ENCODE measurements at places on chromosomes 7 and 10.

- no peak for DNase-seq
Observed at GRCh38 chr10:95531994-95532399, 29.2 kb downstream of the SORBS1 start.

- no peak for DNase-seq
Observed at GRCh38 chr7:104089612-104090011, 100.2 kb upstream of the RELN start.

GRCh38 chr7:133778472-133778871 is 348.7 kb upstream of the LRGUK start:
- no peak for DNase-seq

DNA sequence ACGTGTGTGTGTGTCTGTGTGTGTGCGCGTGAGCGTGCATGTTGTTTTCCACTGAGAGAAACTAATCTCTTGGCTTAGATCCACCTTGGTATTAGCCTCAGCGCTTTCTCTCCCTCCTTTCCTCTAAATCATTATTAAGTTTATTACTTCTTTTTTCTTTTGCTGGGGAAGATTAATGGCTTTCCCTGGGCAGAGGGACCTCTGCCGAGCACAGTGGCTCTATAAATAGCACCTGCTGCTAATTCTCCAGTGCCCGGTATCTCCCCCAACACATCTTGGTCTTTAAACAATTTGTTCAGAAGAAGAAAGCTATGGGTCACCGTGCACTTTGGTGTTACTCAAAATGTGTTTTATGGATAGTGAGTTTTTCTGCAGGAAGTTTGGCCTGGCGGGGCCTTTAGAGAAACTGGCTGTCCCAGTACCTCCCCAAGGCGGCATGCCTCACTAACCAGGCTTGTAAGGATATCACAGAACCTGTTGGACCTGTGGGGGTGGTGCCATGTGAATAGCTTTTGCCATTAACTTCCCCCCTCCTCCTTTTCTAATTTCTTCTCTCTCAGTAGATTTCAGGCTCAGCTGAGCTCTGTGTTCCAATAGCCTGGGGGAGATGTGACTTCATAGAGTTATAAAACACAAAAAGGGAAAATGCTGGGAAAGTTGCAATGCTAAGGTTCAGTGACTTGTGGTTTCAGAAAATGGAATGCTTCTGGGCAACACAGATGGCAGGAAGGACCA is 70.1 kb upstream of the RAB11FIP2 start:
- DNase-seq: no peak

- no peak for DNase-seq
Observed at GRCh38 chr10:47366181-47366631, 17.9 kb downstream of the ZNF488 start.

GRCh38 chr7:73715648-73716317 is 3.7 kb downstream of the STX1A start:
- DNase-seq: peak; percentile 96

GRCh38 chr7:140684066-140684950 is 11.6 kb downstream of the ADCK2 start:
- no peak for DNase-seq

DNA sequence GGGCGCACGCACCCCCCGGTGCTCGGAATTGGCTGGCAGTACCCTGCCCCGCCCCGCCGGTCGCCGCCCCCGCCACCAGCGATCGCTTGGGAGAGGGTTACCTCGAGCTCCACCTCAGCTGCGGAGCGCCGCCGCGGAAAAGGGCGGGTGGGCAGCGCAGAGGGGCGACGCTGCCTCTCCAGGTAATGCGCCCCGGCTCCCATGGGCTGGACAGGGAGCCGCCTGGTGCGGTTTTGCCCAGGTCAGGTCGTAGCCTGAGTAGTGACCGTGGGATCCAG is 1.3 kb downstream of the PFKFB3 start:
- no peak for DNase-seq

DNA sequence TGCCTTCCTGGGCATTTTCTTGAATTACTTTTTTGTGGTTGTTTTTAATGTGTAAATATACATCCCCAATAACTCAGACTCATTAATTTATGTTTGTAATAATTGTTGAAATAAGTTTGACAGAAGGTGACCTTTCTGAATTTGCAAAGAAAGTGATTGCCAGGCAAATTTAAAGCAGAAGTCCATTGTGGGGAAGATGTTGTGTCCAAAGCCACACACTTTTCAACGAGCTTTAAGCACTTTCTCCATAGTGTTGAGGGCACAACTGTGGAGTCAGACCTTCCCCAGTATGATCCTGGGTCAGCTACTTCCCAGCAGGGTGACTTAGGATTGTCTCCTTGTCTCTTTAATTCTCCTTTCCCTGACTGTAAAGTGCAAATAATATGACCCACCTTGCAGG is 52.5 kb downstream of the PTPRE start:
- DNase-seq: no peak

GRCh38 chr10:97612386-97612785 is 20.9 kb downstream of the MORN4 start:
- peak; percentile 71 for DNase-seq

DNA sequence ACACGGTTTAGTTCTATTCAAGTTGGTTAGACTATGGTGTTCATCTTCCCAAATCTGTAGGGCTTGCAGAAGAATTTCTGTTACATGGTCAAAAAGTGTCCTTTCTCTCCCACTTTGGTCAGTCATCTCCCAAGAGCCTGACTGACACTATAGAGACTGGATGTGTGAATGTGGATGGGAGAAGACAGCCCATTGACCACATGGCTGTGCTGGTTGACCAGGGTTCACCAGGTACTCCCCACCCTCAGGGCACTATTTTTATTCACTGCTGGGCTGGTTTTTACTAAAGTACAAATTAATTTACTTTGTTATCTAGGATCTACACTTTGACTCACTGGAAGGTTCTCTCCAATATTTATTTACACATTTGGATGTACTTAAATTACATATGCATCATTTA is 2.3 kb downstream of the ZNF804B start:
- no peak for DNase-seq

DNA sequence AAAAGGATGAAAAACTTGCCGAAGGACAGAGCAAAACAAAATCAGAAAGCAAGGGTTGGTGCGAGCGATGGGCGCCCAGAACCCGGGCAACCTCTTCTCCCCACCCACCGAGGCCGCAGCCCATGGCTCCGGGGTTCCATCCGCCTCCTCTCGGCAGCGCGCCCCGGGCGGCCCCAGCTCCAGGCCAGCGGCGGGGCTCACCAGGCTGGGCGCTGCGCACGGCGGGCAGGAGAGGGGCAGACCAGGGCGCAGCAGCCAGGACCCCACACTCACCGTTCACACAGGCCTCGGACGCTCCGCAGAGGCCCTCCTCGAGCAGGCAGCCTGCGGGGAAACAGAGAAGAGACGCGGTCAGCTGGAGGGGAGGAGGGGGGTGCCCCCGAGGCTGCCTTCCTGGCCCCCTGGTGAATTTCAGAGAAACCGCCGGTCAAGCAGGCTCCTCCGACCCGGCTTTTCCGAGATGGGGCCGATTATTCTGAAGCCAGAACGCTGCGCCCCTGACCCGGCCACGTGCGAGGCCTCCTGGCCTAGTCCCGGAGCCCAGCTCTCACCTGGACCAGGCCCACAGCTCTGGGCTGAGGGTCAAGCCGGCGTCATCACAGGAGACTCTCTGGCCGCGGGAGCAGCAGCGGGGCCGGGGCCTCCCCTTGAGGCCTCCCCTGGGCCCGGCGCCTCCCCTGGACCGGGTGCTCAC is 98.0 kb downstream of the PTPRN2 start:
- DNase-seq: no peak

- DNase-seq: no peak
Observed at GRCh38 chr10:43759216-43759615, 110.5 kb upstream of the ZNF32 start.
